ENCODE measurements at places on chromosomes 4 and X. TPM values are rescaled to one million over a fixed set of nuclear protein-coding genes. Genes with fewer than 3 reads are reported as not detected.

The COL4A5 gene
- total RNA-seq = 11.9 TPM

- no peak overlapping the region for H3K27ac ChIP-seq
- no peaks in the 10 kb centered on the region for H3K4me1 ChIP-seq
- H3K4me3 ChIP-seq = no peak overlapping the region
Measured at GRCh38 chr4:74054483-74055047, 16.1 kb upstream of the CXCL3 start.

- no peaks in the 10 kb centered on the region for H3K4me1 ChIP-seq
- H3K27me3 ChIP-seq = no peaks in the 10 kb centered on the region
Measured at GRCh38 chr4:175946472-175947116, 119.0 kb upstream of the WDR17 start.

DNA sequence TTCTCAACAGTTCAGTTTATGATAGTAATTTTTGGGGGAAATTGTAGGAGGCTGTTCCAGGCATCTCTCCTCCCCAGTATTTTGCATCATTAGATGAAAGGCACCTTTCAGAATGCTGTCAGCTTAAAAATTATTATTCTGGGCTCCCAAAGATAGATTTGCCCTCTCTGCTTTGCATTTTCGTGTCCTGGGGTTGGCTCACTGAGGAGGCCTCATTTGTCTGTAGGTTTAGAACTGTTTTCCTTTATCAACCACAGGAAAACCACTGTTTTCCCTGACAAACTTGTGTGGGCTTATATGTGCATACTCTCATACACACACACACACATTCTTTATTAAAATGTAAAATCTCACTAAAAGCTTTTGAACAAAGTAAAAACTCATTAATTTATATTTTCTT lies 197.2 kb upstream of the VCX3A start:
- H3K4me1 ChIP-seq = no peaks in the 10 kb centered on the region
- no peak for DNase-seq
- no peaks in the 10 kb centered on the region for H3K36me3 ChIP-seq
- H3K27me3 ChIP-seq = no peaks in the 10 kb centered on the region
- H3K27ac ChIP-seq = no peak overlapping the region
- H3K4me3 ChIP-seq = no peak overlapping the region

The DCAF8L1 gene
- not detected for total RNA-seq

GRCh38 chrX:115367455-115367854 lies 77.9 kb downstream of the LUZP4 start:
- H3K36me3 ChIP-seq = no peaks in the 10 kb centered on the region
- no peak overlapping the region for H3K27ac ChIP-seq
- DNase-seq = no peak
- no peaks in the 10 kb centered on the region for H3K27me3 ChIP-seq
- no peak overlapping the region for H3K4me3 ChIP-seq

The PPP1R3F gene
- 0.84 TPM for total RNA-seq

DNA sequence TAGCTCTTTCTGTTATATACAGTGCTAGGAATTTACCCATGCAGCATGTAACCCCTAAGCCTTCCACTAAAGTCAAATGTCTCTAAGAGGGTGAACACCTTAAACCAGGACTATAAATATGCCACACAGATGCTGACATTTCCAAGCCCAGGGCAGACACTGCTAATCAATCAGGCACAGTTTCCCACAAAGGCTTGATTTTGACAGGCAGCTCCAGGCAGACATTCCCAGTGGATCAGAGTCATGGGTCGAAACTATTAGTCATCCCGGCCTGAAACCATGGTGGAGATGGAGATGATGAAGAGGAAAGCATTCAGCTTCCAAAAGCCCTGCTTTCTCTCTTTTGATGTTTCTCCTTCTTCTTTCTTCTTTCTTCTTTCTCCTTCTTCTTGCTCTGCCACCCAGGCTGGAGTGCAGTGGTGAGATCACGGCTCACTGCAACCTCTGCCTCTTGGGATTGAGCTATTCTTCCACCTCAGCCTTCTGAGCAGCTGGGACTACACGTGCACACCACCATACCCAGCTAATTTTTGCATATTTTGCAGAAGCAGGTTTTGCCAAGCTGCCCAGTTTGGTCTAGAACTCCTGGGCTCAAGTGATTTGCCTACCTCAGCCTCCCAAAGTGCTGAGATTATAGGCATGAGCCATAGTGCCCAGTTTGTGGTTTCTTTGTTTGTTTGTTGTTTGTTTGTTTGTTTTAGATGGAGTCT lies 21.0 kb upstream of the SORCS2 start:
- no peaks in the 10 kb centered on the region for H3K27me3 ChIP-seq
- no peak overlapping the region for H3K4me3 ChIP-seq
- no peak overlapping the region for H3K27ac ChIP-seq
- peaks cover 27% of the 10 kb centered on the region for H3K4me1 ChIP-seq
- H3K36me3 ChIP-seq = no peaks in the 10 kb centered on the region
- no peak for DNase-seq

DNA sequence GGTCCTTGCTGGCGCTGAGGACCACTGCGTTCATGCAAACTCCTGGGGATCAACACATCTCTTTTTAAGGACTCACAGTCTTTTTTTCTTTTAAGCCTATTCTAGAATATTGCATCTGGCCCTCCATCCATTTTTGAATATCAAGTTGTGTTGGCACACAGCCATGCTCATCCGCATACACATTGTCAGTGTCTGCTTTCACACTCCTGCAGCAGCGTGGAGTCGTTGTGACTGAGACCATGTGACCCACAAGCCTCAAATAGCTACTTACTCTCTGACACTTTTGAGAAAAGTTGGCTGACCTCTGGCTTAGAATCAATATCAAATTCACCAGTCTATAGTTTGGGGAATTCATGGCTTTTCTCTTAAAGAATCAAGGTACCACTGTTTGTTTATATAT lies 191.8 kb upstream of the S100G start:
- H3K27me3 ChIP-seq = no peaks in the 10 kb centered on the region
- no peak overlapping the region for H3K27ac ChIP-seq

- no peaks in the 10 kb centered on the region for H3K36me3 ChIP-seq
- DNase-seq = peak; percentile 35
- no peaks in the 10 kb centered on the region for H3K4me1 ChIP-seq
- H3K27ac ChIP-seq = no peak overlapping the region
Measured at GRCh38 chr4:89482251-89482650, 174.7 kb upstream of the GPRIN3 start.

DNA sequence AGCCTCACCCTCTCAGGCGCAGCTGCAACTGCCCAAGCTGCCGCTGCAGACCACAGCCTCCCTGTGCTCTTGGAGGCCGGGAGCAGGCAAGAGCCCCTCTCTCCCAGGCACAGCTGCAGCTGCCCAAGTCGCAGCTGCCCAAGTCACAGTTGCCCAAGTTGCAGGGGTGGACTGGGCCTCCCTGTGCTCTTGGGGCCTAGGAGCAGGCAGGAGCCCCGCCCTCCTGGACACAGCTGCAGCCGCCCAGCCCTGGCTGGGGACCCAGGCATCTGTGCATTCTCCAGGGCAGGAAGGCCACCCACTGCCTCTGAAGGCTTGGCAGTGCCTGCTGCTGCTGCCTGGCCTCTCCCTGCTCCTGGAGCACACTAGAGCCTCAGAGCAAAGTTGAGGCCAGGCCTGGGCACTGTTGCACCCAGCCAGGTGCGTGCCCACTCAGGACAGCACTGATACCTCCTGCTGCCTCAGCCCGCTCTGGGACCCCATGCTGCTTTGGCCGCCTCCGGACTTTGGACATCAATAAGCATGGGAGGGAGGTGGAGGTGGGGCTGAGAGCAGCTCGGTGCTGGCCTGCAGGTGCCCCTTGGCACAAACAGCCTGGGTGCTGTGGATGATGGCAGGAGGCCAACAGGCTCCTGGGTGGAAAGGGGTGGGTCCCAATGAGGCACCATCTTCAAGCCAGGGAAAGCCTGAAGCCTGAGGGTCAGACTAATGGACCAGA lies 247.5 kb downstream of the PDGFC start:
- peaks cover 8% of the 10 kb centered on the region for H3K4me1 ChIP-seq
- no peak overlapping the region for H3K4me3 ChIP-seq
- no peak overlapping the region for H3K27ac ChIP-seq
- no peaks in the 10 kb centered on the region for H3K36me3 ChIP-seq

GRCh38 chr4:149113804-149114430 lies 671.7 kb upstream of the NR3C2 start:
- no peak overlapping the region for H3K27ac ChIP-seq
- no peaks in the 10 kb centered on the region for H3K4me1 ChIP-seq
- H3K4me3 ChIP-seq = no peak overlapping the region
- DNase-seq = no peak
- H3K36me3 ChIP-seq = no peaks in the 10 kb centered on the region
- H3K27me3 ChIP-seq = no peaks in the 10 kb centered on the region

The LANCL3 gene
- total RNA-seq = not detected

DNA sequence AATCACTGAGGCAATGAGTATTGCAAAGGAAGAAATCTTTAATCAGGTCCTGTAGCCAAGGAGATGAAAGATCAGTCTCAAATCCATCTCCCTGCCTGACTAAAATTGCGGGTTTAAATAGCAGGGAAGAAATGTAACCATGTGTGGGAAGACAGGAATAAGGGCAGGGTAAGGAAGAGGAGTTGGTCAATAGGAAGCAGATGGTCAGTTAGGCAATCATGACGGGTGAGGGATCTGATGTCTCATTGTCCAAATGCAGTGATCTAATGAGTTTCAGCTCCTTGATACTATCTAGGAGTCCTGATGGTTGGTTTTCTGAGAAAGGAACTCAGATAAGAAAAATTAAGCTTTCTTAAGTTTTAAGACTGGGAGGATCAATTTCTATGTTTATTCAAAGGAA lies 200.8 kb downstream of the SPATA18 start:
- H3K4me1 ChIP-seq = no peaks in the 10 kb centered on the region
- H3K27me3 ChIP-seq = no peaks in the 10 kb centered on the region
- H3K27ac ChIP-seq = no peak overlapping the region
- no peak overlapping the region for H3K4me3 ChIP-seq

DNA sequence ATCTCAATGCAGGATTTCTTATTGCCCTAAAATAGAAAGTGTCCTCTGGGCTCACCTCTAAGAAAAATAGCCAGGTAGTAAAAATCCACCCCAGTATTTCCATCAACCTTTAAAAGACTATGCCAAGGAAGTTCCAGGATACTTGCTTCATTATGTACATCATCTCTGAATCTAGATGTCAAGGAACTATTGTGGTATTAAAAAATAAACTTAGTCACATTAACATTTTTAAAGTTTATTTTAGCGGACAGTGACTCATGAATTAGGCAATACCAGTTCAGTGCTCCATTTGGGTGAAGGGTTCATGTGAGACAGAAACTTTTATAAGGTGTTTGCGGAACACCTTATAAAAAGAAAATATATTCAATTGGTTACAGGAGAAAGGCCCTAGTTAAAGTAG lies 209.2 kb downstream of the ADAM29 start:
- no peak for DNase-seq
- no peaks in the 10 kb centered on the region for H3K27me3 ChIP-seq
- no peak overlapping the region for H3K4me3 ChIP-seq
- no peak overlapping the region for H3K27ac ChIP-seq
- H3K36me3 ChIP-seq = no peaks in the 10 kb centered on the region

GRCh38 chrX:131067846-131068745 lies 9.9 kb downstream of the ARHGAP36 start:
- H3K27ac ChIP-seq = no peak overlapping the region
- no peaks in the 10 kb centered on the region for H3K4me1 ChIP-seq
- H3K36me3 ChIP-seq = no peaks in the 10 kb centered on the region
- DNase-seq = no peak
- 0 out of 3 replicates have a peak, but pooled peaks cover 4% of the 10 kb centered on the region for H3K27me3 ChIP-seq

- no peak for DNase-seq
- H3K4me1 ChIP-seq = no peaks in the 10 kb centered on the region
- no peak overlapping the region for H3K4me3 ChIP-seq
- H3K27me3 ChIP-seq = no peaks in the 10 kb centered on the region
- H3K27ac ChIP-seq = no peak overlapping the region
Measured at GRCh38 chrX:123626962-123627361, 105.9 kb downstream of the THOC2 start.

DNA sequence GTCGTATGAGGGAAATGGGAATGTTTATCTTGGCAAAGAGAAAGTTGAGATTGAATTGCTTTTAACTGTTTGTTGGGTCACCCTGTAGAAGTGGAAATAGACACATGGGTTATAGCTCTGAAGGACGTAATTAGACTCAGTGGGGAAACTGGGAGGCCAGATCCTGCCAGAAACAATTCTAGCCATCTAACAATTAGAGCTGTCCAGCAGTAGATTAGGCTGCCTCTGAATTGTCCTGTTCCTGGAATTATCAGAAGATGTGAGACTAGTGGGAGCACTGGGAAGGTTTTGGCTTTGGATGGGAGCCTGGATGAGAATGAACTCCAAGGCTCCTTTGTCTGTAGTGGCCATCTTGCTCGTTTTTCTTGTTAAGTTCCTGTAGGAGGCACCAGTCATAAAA lies 61.9 kb upstream of the IGFBP7 start:
- DNase-seq = no peak
- H3K4me3 ChIP-seq = no peak overlapping the region
- no peaks in the 10 kb centered on the region for H3K4me1 ChIP-seq
- no peaks in the 10 kb centered on the region for H3K27me3 ChIP-seq
- H3K27ac ChIP-seq = no peak overlapping the region

The LDB2 gene
- not detected for total RNA-seq

GRCh38 chr4:69984030-69984443 lies 11.7 kb upstream of the STATH start:
- H3K27me3 ChIP-seq = no peaks in the 10 kb centered on the region
- DNase-seq = peak; percentile 79
- H3K36me3 ChIP-seq = no peaks in the 10 kb centered on the region
- no peak overlapping the region for H3K4me3 ChIP-seq

DNA sequence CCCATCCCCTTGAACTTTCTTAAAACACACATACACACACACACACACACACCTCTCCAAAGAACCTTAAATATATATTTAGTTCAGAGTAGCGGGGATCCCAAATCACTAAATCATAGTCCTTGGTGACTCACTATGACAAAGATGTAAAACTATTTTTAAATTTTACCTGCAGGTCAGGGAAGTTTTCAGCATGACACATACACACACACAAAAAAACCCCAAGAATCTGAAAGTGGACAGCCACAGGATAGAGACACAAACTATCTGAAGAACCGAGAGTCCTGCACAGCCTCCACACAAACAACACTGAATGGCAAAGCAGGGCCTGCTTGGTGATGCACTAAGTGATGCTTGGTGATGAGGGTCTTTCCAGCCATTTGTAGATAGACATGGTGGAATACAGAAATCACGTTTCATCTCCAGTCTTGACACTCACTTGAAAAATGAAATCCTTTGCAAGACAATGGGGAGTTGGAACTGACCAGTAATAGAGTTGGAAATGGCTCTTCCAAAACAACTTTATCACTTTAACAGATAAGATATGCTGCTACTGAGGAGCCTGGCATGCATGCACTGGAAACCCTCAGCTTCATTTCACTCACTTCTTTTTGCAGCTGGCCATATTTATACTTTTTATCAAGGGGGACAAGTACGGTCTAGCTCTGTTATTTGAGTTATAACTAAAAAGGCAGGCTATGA lies 307.3 kb downstream of the RAPGEF2 start:
- peaks cover under 1% of the 10 kb centered on the region for H3K27me3 ChIP-seq
- H3K4me3 ChIP-seq = no peak overlapping the region
- DNase-seq = no peak
- no peaks in the 10 kb centered on the region for H3K36me3 ChIP-seq
- H3K27ac ChIP-seq = no peak overlapping the region

GRCh38 chr4:915595-915994 lies 16.5 kb downstream of the GAK start:
- no peak for DNase-seq
- H3K27ac ChIP-seq = no peak overlapping the region
- no peaks in the 10 kb centered on the region for H3K27me3 ChIP-seq
- peaks cover 22% of the 10 kb centered on the region for H3K36me3 ChIP-seq
- no peak overlapping the region for H3K4me3 ChIP-seq

GRCh38 chr4:180538384-180539057 lies 1704.7 kb upstream of the TENM3 start:
- no peak overlapping the region for H3K4me3 ChIP-seq
- no peaks in the 10 kb centered on the region for H3K4me1 ChIP-seq
- no peak for DNase-seq
- no peaks in the 10 kb centered on the region for H3K27me3 ChIP-seq

- DNase-seq = no peak
- no peak overlapping the region for H3K4me3 ChIP-seq
- no peaks in the 10 kb centered on the region for H3K27me3 ChIP-seq
Measured at GRCh38 chr4:9804918-9805317, 23.5 kb downstream of the DRD5 start.

The TMEM255A gene
- total RNA-seq = 0.40 TPM

The SPATA4 gene
- total RNA-seq = not detected

Data from HepG2 (cell line).